Naive thymus-derived CD8-positive, alpha-beta T cell (primary cell): ENCODE measurements at places on chromosomes 1 and 21. TPM values are rescaled to one million over a fixed set of nuclear protein-coding genes. Genes with fewer than 3 reads are reported as not detected.

GRCh38 chr1:101993710-101994109 is 3.0 kb downstream of the OLFM3 start:
- no peak overlapping the region for H3K27ac ChIP-seq
- H3K27me3 ChIP-seq: peaks cover 12% of the 10 kb centered on the region
- DNase-seq: no peak
- no peaks in the 10 kb centered on the region for H3K4me1 ChIP-seq
- H3K4me3 ChIP-seq: no peak overlapping the region
- H3K36me3 ChIP-seq: no peaks in the 10 kb centered on the region

Gene C1QB
- total RNA-seq: not detected

GRCh38 chr1:58409890-58410289 is 136.6 kb downstream of the OMA1 start:
- no peak for DNase-seq
- no peak overlapping the region for H3K4me3 ChIP-seq
- no peaks in the 10 kb centered on the region for H3K27me3 ChIP-seq
- H3K27ac ChIP-seq: no peak overlapping the region

DNA sequence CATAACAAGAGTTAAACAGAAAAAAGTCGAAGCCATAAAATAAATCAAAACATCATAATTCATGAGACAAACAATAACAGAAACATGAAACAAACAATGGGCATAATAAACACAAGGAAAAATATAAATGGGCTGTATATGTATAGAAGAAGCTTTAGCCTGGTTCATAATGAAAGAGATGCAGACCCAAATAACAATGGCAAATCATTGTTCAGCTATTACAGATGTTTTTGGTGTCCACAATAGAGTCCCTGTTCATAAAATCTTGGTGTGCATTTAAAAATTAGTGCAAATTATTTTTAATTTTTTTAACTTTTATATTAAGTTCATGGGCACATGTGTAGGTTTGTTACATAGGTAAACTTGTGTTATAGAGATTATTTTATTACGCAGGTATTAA is 1185.9 kb upstream of the B3GALT2 start:
- peaks cover 4% of the 10 kb centered on the region for H3K27me3 ChIP-seq
- no peak overlapping the region for H3K27ac ChIP-seq
- H3K4me3 ChIP-seq: no peak overlapping the region
- H3K4me1 ChIP-seq: no peaks in the 10 kb centered on the region
- no peak for DNase-seq
- no peaks in the 10 kb centered on the region for H3K36me3 ChIP-seq

Gene RCSD1
- 149 TPM for total RNA-seq

DNA sequence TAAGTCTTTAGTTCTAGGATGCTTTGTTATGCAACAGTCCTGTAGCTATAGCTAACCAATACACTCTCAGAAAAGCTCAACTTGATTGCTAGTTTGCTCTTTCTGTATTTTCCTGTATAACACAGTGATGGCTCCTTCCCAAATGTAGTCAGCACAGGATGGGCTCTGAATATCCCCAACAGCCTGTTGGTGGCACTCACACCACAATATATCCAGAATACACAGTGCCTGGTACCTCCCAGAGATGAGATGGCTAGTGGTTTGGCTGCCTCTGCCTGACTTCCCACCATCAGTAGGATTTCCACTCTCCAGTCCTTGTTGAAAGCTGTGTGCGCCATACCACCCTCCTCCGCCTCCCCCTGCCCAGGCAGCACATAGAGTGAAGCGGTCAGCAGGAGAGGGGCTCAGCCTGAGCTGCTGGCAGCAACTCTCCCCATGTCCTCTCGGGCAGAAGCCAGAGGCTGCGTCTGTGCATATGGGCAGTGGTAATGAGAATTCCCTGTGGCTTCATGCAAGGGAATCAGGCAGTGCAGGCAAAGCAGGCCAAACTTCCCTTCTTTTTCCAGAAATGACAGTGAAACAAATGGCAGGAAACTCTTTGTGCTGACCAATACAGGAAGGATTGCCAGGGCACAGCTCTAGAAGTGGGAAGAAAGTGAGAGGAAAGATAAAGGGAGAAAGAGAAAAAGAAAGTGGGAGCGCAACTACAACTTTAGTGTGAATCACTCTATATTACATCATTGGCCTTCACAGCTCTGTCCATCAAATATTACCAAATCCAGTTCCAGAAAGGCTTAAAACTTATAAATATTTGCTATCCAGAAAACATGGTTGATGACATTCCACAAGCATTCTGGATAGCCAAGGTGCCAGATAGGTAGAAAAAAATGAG is 49.7 kb downstream of the LMX1A start:
- peaks cover 24% of the 10 kb centered on the region for H3K27me3 ChIP-seq
- no peak overlapping the region for H3K4me3 ChIP-seq
- no peaks in the 10 kb centered on the region for H3K36me3 ChIP-seq
- no peak for DNase-seq
- H3K4me1 ChIP-seq: no peaks in the 10 kb centered on the region
- H3K27ac ChIP-seq: no peak overlapping the region

DNA sequence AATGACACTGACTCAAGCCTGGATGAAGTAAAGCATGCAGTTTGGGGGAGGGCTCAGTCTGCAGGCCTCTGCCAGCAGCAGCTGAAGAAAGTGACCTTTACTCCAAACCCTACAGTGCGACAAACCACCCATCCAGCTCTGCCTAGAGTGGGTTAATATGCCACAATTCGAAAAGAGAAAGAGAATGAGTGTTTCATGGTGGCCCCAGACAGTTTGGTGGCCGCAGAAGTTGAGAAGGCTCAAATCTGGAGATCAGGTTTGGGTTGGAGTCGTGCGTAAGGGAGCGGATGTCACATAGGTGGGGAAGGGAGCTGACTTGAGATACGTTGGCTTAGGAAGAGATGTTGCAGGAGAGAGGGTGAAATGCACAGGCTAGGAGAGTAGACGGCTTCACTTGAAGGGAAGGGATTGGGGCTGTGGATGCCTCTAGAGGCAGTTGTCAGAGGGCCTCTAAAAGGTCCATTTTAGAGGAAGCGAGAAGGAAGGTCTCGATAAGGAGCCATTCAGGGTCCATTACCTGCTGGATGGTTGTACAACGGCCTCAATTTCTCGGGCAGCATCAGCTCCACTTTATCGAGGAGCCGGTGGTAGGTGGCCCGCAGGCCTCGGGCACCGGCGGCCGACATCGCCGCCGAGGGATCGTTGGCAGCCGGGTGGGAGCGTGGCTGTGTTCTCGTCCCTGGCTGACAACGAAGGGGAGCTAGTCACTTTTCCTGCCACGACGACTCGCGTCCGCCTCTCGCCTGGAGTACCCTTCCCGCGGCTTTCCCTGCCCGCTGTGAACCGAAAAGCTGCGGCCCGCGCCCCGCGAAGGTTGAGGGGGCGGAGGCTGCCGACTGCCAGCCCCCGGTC is 1.0 kb upstream of the DCAF6 start:
- H3K4me1 ChIP-seq: peaks cover 36% of the 10 kb centered on the region
- no peaks in the 10 kb centered on the region for H3K27me3 ChIP-seq
- no peak for DNase-seq
- H3K27ac ChIP-seq: peak overlapping the region; percentile 100
- H3K4me3 ChIP-seq: peak overlapping the region; percentile 94

- no peak overlapping the region for H3K4me3 ChIP-seq
- H3K27me3 ChIP-seq: peaks cover 12% of the 10 kb centered on the region
- no peak for DNase-seq
- H3K27ac ChIP-seq: no peak overlapping the region
- no peaks in the 10 kb centered on the region for H3K4me1 ChIP-seq
Measured at GRCh38 chr1:241934201-241934848, 23.2 kb upstream of the BECN2 start.

GRCh38 chr1:221736714-221737113 is 5.2 kb downstream of the DUSP10 start:
- H3K36me3 ChIP-seq: peaks cover 19% of the 10 kb centered on the region
- peaks cover 11% of the 10 kb centered on the region for H3K4me1 ChIP-seq
- no peak overlapping the region for H3K4me3 ChIP-seq

Gene HFM1
- not detected for total RNA-seq

- peaks cover 20% of the 10 kb centered on the region for H3K4me1 ChIP-seq
- H3K36me3 ChIP-seq: peaks cover 14% of the 10 kb centered on the region
- DNase-seq: no peak
- H3K4me3 ChIP-seq: no peak overlapping the region
Measured at GRCh38 chr21:44378646-44379514, 25.5 kb downstream of the TRPM2 start.

- H3K27me3 ChIP-seq: no peaks in the 10 kb centered on the region
- no peak overlapping the region for H3K27ac ChIP-seq
- no peak overlapping the region for H3K4me3 ChIP-seq
Measured at GRCh38 chr1:211247921-211248320, 11.2 kb upstream of the RCOR3 start.

GRCh38 chr1:65170511-65171142 is 22.6 kb downstream of the AK4 start:
- H3K4me3 ChIP-seq: no peak overlapping the region
- DNase-seq: no peak
- H3K4me1 ChIP-seq: peaks cover 6% of the 10 kb centered on the region
- H3K27ac ChIP-seq: no peak overlapping the region
- H3K27me3 ChIP-seq: peaks cover 7% of the 10 kb centered on the region

DNA sequence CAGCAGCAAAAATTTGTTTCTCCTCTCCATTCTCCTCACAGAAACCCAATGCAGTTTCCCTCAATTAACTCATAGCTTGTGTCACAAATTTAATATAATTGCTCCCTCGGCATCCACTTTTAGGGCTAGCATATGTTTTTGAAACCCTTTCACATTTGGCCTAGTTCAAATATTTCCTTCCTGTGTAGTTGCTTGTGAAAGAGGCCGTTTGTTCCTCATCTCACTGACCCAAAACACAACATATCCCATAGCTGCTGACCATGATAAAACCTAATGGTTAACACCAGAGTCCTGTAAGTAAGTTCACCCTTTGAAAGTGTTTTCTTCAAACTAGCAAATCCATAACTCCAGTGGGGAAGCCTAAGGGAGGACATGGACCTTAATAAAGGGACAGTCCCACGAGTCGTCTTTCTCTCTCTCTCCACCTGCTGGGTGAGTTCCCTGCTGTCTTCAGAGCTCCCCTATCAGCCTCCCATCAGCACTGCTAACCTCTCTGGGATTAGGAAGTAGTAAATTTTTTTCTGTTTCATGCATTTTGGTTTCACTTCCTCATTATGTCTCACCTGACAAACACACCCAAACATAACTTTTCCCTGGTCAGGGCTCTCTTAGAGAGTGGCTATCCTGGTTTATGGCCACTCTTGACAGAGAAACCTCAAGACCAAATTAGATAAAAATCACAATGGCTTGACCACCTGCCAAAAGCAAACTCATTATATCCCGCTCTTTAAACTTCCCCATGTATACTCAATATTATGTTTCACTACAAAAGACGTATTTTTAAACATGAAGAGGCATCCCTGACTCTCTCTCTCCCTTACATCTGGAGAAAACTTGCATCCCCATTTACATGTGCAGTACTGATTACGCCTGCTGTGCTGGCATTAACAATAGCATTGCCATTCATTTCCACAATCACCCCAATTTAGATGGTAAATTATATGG is 177.7 kb upstream of the HP1BP3 start:
- peaks cover 18% of the 10 kb centered on the region for H3K4me1 ChIP-seq
- no peaks in the 10 kb centered on the region for H3K36me3 ChIP-seq
- peak overlapping the region; percentile 54 for H3K27ac ChIP-seq
- H3K4me3 ChIP-seq: no peak overlapping the region

DNA sequence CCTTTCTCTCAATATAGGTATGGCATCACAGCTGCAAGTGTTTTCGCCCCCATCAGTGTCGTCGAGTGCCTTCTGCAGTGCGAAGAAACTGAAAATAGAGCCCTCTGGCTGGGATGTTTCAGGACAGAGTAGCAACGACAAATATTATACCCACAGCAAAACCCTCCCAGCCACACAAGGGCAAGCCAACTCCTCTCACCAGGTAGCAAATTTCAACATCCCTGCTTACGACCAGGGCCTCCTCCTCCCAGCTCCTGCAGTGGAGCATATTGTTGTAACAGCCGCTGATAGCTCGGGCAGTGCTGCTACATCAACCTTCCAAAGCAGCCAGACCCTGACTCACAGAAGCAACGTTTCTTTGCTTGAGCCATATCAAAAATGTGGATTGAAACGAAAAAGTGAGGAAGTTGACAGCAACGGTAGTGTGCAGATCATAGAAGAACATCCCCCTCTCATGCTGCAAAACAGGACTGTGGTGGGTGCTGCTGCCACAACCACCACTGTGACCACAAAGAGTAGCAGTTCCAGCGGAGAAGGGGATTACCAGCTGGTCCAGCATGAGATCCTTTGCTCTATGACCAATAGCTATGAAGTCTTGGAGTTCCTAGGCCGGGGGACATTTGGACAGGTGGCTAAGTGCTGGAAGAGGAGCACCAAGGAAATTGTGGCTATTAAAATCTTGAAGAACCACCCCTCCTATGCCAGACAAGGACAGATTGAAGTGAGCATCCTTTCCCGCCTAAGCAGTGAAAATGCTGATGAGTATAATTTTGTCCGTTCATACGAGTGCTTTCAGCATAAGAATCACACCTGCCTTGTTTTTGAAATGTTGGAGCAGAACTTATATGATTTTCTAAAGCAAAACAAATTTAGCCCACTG is 11.5 kb downstream of the HIPK1 start:
- peaks cover 75% of the 10 kb centered on the region for H3K4me1 ChIP-seq
- peak; percentile 52 for DNase-seq
- H3K36me3 ChIP-seq: peaks cover 4% of the 10 kb centered on the region
- H3K4me3 ChIP-seq: peak overlapping the region; percentile 74
- no peaks in the 10 kb centered on the region for H3K27me3 ChIP-seq

- H3K4me3 ChIP-seq: no peak overlapping the region
- peak overlapping the region; percentile 76 for H3K27ac ChIP-seq
- H3K36me3 ChIP-seq: peaks cover 47% of the 10 kb centered on the region
- peaks cover 29% of the 10 kb centered on the region for H3K4me1 ChIP-seq
- H3K27me3 ChIP-seq: no peaks in the 10 kb centered on the region
Measured at GRCh38 chr1:93164816-93165215, 15.4 kb downstream of the TMED5 start.
